Astrocyte of the spinal cord (primary cell): ENCODE measurements at places on chromosomes 1 and 21.

GRCh38 chr1:207493212-207493611 lies 2.7 kb upstream of the CR1 start:
- no peak for DNase-seq

DNA sequence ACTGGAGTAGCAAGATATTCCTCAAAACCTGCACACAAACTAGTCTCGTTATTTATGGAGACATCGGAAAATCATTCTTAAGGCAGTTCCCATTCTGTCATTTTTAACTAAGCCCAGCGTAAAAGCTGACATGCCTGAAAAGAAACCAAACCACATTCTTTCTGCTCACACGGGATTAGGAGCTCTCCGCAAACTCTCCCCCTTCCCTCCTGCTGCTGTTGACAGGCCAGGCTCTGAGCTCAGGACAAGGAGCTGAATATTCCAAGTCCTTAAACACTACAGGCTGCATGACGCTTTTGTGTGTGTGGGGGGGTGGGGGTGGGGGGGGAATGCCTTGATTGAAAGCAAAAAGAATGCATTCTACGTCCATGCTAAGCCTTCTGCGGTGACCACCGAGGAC lies 5.2 kb downstream of the OLIG1 start:
- no peak for DNase-seq

- DNase-seq: peak; percentile 39
These were observed 10.0 kb upstream of the C1orf115 start for GRCh38 chr1:220680085-220680687.

DNA sequence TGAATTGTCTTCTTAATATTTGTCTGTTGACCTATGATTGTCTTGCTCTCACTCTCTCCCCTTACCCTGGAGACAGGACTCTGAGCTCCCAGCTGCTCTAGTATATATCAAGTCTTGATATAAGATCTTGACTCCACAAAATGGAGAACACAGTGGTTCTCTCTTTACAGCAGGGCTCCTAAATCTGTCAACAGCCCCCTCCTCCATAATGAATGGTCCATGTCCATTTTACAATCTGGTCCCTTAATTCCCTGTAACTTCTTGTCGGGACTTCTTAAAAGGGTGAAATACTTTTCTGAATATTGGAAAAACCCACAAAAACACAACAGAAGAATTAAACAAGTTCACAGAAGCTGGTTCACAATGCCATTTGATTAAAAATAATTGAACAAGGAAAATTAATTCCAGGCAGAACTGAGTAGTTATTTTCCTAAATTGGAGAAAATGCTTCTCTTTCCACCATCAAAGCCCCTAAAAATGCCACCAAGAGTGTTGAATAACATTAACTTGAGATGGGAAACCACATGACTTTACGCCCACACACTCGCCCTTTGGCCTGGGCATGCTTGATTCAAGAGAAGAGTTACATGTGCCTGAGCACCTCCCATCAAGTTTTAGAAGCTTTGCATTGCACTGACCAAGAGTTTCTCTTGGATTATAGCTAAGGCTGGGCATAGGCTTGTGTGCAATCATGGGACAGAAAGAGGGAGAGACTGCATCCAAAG lies 109.8 kb downstream of the TOMM20 start:
- DNase-seq: no peak

DNA sequence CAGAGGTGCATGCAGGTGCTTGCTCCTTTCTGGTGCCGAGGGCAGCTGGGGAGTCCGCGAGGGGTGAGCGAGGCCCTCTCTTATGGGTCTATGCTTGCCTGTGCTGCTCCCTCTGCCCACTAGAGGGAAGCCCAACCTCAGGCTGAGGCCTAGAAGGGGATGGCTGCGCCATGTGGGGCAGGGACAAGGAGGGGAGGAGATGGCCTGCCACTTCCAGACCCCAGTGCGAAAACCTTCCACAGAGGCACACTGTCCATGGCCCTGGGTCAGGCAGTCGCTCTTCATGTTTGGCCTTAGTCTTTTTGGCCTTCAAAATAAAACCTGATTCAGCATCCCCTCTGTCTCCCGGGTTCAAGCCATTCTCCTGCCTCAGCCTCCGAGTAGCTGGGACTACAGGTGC lies 14.0 kb downstream of the RHBG start:
- DNase-seq: peak; percentile 34

- DNase-seq: no peak
These were observed 28.4 kb upstream of the PLEKHO1 start for GRCh38 chr1:150121236-150121862.

DNA sequence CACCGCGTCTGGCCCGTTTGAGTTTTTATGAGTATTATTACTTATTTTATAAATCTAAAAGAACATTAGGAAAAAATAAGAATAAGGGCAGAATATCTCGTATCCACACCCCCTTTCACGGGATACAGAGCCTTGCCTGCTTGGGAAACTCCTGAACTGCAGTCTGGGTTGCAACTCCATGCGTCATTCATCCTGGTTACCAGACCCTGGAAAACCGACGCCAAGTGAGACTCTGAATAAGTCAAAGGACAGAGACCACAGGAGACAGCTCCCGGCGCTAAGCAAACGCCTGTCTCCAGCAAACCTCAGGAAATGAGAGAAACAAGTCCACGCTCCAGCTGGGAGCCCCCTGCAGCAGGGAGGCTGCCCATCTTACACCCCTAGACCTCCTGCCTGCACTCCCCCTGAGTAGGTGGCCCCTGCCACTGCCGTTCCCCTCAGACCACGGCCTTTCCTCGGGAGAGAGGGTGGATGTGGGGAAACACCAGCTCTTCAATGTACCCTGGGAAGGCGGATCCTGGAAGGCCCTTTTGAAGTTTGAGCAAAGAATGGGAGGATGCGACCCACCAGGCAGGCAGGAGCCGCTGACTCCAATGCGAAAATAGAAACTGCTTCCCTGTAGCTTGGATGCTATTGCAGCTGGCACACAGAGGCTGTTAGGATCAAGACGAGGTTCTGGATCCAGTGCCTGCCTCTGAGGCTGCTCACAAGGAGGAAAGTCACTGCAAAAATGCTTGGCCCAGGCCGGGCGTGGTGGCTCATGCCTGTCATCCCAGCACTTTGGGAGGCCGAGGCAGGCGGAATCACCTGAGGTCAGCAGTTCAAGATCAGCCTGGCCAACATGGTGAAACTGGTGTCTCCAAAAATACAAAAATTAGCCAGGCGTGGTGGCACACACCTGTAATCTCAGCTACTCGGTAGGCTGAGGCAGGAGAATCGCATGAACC lies 37.7 kb upstream of the GPR157 start:
- DNase-seq: peak; percentile 94

- no peak for DNase-seq
These were observed 1.3 kb upstream of the FASLG start for GRCh38 chr1:172657586-172657985.

- DNase-seq: no peak
These were observed 42.1 kb upstream of the OSBPL9 start for GRCh38 chr1:51574796-51575195.

GRCh38 chr1:60280256-60280655 lies 206.7 kb upstream of the C1orf87 start:
- DNase-seq: no peak

- no peak for DNase-seq
These were observed 157.0 kb upstream of the CACNA1E start for GRCh38 chr1:181326348-181326747.

GRCh38 chr21:25334046-25334730 lies 273.1 kb downstream of the MRPL39 start:
- no peak for DNase-seq

DNA sequence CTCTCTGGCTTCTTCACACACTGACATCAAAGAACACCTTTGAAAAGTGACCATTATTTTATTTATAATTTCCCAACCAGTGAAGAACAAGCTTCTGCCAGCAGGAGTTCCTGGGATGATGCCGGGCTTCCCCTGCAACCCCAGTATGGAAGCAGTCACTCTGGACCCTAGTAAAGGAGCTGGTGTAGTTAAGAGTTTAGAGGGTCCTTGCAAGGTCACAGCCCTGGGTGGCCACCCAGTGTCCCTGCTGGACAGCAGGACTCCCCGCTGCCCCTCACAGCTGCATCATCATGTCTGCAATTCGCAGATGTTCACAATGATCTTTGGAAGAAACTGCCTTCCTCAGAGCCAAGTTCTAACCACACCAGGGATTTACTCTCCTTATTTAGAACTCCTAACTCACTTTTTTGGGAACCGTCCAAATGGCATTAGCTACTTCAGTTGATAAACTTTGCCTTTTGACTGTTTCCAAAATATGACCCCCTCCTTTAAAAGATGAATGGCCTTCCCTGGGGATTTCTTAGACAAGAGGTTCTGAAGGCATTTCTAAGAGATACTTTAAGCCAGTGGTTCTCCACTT lies 90.6 kb downstream of the HIVEP3 start:
- DNase-seq: peak; percentile 42

- no peak for DNase-seq
These were observed 13.4 kb upstream of the B3GALT5 start for GRCh38 chr21:39599191-39599970.

DNA sequence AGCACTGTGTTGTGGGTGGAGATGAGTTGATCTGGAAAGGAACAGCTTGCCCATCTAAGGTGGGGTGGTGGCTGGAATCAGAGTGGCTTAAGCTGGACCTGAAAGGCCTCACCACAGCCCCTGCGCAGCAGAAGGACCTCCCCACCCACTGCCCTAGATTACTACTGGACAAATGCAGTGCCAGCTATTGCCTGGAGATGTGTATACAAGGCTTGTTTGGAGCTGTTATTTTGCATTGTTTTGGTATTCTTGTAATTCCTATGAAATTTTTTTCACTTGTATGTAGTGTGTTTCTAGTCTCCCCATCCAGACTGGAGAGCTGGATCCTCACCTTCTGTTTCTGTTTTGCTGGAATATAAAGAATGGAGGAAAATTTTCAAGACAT lies 1.3 kb upstream of the SLC30A1 start:
- DNase-seq: no peak

DNA sequence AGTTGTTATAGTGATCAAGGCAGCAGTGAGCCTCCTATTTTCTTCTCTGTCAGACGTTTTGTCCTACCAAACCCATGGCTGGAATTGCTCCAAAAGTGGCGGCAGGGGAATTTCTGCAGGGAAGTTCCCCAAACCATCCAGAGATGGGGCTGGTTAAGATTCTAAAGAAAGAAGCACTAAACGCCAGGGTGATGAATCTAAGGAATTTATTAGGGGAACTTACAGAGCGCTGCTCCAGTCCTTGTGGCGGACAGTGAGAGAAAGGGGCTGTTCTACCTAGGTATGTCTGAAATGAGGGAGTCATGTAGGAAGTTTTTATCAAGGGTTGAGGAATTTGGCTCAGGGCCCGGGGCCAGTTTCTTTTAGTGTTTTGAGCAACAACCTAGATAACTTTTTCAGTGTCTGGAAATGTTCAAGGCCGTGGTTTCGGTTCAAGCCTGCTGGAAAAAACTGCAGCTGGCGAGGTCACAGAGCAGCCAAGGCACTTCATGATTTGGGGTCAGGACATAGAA lies 222.4 kb upstream of the B3GALT2 start:
- DNase-seq: peak; percentile 74

DNA sequence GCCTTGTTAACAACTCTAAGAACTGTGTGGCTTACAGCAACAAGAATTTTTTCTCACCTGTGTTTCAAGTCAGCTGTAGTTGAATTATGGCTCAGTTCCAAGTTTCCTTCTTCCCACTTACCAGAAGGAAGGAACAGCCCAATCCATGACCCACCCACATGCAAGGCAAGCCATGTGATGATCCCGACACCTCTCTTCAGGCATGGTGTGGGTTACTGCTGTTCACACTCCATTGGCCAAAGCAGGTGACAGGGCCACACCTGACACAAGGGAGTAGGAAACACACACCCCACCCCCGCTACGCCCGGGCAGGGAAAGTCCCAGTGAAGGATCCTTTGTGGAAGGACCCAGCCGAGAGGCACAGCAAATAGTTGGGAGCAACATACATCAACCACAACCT lies 36.3 kb downstream of the KCNJ15 start:
- no peak for DNase-seq

- no peak for DNase-seq
These were observed 447.8 kb downstream of the AMY1C start for GRCh38 chr1:104197516-104197915.

DNA sequence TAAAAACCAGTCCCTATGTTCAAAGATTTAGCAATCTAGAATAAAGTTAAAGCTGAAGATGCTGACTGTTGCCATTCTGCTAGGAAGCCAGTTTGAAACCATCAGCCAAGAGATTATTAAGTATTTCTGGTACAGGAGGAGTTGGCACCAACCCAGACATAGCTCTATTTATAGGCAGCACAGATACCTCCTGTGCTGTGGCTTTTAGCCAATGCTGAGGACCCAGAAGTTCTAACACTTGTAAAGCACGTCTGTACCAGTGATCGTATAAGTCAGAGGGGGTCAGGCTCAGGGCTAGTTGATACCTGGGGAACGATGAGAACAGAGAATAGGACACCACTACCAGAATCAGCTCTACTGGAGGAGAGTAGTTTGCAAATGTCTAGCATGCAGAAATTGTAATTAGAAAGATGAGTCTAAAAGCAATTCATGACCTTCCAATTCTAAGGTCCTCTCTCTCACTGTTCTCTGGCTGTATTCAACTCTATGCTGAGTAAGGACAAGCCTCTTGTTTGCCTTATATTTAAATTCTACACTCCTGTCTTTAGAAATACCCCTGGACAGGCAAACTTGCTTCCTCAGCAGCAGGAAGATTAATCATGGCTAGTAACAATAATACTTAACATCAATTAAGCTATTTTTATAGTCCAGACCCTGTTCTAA lies 96.8 kb upstream of the PALMD start:
- peak; percentile 65 for DNase-seq

- DNase-seq: no peak
These were observed 23.5 kb downstream of the SOD1 start for GRCh38 chr21:31683029-31683428.

DNA sequence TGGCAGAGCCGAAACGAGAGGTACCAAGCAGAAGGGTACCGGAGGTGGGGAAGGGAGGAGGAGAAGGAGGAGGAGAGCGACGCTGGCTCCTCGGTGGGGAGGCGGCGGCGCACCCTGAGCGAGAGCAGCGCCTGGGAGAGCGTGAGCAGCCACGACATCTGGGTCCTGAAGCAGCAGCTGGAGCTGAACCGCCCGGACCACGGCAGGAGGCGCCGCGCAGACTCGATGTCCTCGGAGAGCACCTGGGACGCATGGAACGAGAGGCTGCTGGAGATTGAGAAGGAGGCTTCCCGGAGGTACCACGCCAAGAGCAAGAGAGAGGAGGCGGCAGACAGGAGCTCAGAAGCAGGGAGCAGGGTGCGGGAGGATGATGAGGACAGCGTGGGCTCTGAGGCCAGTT lies 32.4 kb downstream of the STYXL2 start:
- no peak for DNase-seq

GRCh38 chr1:5503556-5504363 lies 488.5 kb downstream of the NPHP4 start:
- no peak for DNase-seq

DNA sequence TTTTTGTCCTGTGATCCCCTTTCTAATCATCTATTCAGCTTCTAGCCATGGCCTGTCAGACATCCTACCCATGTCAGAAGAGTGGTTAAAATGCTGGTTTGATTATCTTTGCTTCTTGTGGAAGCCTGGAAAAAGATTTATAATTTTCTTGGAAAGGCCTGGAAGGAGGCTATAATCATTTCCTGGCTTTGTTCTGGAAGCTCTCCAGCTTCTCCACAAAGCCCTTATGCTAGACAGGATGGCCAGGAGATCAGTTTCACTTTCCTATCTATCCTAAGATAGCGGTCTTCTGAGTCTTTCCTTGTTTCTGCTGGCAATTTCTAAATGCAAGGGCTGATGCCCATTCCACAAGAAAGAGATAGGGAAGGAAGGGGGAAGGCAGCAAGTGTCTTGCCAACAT lies 90.9 kb upstream of the SLC44A3 start:
- peak; percentile 83 for DNase-seq

GRCh38 chr1:44050261-44050660 lies 19.0 kb upstream of the SLC6A9 start:
- no peak for DNase-seq

GRCh38 chr1:165434281-165434680 lies 10.6 kb downstream of the RXRG start:
- no peak for DNase-seq
